ENCODE measurements at places on chromosomes 7 and 10.

- DNase-seq, result no peak
Measured at GRCh38 chr7:151289891-151290290, 41.4 kb upstream of the SMARCD3 start.

DNA sequence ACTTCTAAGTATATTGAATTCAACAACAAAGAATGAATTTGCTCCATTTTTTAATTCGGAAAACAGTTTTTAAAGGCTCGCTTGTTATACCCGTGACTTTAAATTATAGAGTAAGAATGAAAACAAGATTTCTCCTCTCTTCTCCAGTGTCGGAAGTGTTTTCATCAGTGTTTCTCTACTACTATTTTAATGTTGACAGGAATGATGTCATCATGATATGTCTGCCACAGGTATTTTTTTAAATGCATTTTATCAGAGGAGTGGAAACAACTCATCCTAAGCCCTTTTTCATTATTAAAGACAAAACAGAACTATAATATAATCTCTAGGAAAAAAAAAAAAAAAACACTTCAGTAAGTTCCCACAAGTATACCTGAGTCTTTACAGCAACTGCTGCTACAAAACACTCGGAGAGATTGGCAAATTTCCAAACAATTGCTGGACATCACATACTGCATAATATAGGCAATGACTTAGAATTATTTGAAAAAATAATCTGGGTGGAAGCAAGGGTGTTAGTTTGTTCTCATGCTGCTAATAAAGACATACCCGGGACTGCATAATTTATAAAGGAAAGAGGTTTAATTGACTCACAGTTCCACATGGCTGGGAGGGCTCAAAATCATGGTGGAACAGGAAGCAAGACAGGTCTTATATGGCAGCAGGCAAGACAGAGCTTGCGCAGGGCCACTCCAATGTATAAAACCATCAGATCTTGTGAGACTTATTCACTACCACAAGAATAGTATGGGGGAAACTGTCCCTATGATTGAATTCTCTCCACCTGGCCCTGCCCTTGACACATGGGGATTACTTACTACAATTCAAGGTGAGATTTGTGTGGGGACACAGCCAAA lies 4.8 kb upstream of the RNF32 start:
- no peak for DNase-seq

- no peak for DNase-seq
Measured at GRCh38 chr10:69895759-69896158, 94.1 kb downstream of the COL13A1 start.

DNA sequence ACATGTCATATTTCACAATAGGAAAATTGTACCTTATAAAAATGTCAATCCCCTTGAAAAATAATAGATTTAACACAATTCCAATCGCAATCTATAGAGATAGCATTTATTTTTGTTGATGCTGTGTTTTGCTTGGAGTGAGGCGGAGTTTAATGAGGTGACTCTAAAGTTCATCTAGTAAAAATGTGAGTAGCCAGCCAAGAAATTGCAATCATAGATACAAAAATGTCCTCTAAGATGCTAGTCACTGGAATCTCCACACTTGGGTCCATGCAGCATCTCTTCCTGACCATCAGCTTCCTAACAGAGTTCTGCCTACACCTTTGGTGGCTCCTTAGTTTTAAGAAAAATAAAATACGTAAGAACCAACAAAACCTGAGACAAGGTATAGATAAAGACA lies 44.9 kb downstream of the GLI3 start:
- no peak for DNase-seq

GRCh38 chr7:77393261-77393660 lies 22.9 kb downstream of the GSAP start:
- no peak for DNase-seq

DNA sequence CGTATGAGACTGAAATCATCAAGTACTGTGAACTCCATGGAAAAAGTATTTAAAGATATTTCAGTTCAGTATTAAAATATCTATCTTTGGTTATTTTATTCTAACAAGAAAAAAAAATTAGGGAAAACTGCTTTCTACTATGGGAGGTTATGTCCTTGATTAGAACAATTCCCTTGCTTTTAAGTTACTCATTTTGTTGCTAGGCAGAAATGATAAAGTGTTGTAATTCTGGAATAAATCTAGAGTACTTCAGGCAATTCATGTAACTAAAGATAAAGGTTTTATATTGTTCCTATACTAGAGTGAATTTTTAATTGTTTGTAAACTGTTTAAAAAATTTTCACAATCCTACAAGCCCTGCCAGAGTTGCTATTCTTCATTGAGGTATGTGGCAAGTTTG lies 92.0 kb downstream of the BBS9 start:
- DNase-seq, result no peak

Measured in T-helper 9 cell (primary cell).